NK-92 treated with Interleukin-12 subunit alpha and Interleukin-12 subunit beta, amount 100 ng/mL, for 24 hours (cell line): ENCODE measurements at places on chromosomes 2 and 18.

GRCh38 chr2:36516136-36516870 is 81.7 kb downstream of the FEZ2 start:
- no peak for DNase-seq

DNA sequence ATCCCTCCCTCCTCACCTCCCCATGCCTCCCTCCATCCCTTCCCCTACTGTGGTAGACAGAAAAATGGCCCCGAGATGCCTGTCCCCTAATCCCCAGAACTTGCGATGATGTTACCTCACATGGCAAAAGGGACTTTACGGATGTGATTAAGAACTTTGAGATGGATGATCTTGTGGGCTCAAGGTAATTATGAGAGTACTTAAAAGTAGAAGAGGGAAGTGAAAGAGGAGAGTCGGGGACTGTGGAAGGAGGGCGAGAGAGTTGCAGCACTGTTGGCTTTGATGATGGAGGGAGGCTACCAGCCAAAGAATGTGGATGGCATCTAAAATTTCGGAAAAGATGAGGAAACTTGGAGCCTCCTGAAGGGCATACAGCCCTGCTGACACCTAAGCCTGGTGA is 66.5 kb downstream of the AGAP1 start:
- no peak for DNase-seq

DNA sequence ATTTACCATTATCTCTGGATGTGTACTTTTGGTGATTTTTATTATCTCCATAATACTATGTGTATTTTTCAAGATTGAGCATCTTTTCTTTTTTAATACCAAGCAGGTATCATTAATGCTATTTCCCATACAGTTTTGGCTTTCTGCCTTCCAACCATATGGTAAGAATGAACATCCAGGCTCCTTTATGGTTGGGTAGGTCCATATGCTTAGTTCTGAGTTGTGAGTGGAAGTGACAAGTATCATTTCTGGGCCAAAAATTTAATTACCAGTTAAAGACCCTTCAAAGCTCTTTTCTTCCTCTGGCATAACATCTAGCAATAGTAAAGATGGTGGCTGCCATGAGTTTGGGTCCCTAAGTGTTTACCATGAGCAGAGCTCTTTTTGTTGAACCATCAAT is 4.3 kb upstream of the RBM43 start:
- DNase-seq = no peak

- no peak for DNase-seq
Observed at GRCh38 chr2:155070489-155070888, 372.0 kb downstream of the KCNJ3 start.

- no peak for DNase-seq
Observed at GRCh38 chr18:5693699-5694294, 150.0 kb upstream of the EPB41L3 start.

- no peak for DNase-seq
Observed at GRCh38 chr2:217511850-217512249, 490.9 kb downstream of the TNS1 start.

- DNase-seq = no peak
Observed at GRCh38 chr2:105804266-105804665, 59.6 kb downstream of the NCK2 start.

DNA sequence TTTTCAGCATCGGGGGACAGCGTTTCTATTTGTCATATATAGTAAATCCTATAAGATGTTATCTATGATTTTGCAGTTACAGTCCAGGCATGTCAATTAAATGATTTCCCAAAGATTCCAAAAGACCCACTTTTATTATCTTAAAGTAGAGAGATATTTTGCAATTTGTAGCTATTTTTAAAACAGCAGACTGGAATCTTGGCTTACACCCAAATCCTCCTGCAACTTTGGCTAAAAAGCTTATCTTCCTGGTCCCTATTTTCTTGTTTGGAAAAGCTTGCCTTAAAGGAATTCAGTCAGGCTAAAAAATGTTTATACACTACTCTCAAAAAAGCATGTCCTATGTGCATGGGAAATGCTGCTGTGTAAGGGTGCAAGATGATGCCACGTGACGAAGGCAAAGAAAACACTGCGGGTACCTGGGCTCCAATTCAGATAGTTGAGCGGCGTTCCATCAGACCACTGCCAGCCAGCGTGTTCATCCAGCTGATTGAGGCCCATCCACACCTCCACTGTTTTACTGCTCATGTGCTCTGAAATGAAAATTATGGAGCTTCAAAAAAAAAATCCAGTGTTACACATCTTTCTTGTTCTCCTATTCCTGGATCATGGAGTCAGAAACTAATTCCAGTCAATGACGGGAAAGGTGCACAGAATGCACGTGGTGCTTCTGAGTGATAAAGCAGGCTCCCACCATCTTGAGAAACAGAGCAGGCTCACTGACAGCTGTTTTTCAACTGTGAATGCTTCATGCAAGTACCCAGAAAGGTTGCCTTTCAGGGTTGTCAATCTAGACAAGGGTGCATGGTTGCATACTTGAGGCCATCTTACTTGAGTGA is 33.8 kb downstream of the PLA2R1 start:
- no peak for DNase-seq

DNA sequence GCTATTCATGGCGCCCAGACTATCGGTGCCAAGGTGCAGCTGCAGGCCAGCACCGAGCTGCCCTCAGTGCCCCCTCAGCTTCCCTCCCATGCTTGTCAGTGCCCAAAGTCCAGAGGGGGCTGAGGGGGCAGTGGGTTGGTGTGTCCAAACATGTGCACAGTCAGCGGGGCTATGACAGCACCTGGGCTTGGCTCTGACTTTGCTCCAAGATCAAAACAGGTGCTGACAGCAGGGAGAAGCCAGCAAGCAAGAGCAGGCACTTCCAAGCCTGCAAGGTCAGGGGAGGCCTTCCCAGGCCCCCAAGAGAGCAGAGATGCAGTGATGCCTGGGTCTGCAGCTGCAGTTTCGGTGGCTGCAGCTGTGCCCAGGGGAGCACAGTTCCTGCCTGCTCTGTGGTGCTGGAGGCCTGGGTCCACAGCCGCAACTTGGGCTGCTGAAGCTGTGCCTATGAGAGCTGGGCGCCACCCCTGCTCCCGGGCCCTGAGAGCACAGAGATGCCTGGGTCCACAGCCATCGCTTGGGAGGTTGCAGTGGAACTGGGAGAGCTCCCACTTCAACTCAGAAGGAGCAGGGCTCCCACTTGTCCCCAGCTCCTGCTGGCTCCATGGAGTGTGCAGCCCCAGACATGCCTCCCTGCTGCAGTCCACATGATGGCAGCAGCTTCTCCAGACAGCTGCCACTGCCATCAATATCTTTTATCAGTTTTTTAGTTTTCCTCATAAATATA is 775.3 kb upstream of the POU3F3 start:
- no peak for DNase-seq

- no peak for DNase-seq
Observed at GRCh38 chr2:88196490-88197087, 26.4 kb downstream of the THNSL2 start.

DNA sequence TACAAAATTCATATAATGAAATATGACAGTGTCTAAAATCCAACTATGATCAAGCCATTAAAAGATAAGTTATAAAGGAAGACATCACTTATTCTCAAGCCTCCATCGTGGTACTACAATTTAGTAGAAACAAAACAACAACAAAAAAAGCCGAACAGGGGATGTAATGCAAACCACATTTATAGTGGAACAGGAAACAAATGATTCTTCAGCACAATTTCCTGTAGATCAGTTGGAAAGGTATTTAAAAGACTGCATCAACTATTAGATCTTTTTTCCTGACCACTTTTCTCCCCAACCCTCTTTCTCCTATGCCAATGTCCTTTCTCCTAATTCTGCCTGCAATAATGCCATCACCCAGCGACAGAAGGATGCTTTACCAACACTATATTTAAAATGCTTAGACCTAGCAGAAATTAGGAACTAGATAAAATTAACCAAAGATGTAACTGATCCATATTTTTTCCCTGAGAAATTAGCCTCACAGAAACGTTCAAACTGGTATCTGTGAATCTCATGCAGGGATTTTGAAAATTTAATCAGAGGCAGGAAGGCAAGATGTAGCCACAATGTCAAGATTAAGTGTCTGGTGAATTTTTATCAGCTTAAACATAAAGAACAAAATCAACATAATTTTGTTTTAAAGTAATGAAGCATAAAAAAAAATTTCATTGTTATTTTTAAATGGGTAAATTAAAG is 271.4 kb downstream of the TCF4 start:
- no peak for DNase-seq

GRCh38 chr18:76505614-76506013 is 10.6 kb upstream of the ZNF516 start:
- no peak for DNase-seq

- no peak for DNase-seq
Observed at GRCh38 chr2:162197069-162197825, 45.2 kb upstream of the GCG start.

DNA sequence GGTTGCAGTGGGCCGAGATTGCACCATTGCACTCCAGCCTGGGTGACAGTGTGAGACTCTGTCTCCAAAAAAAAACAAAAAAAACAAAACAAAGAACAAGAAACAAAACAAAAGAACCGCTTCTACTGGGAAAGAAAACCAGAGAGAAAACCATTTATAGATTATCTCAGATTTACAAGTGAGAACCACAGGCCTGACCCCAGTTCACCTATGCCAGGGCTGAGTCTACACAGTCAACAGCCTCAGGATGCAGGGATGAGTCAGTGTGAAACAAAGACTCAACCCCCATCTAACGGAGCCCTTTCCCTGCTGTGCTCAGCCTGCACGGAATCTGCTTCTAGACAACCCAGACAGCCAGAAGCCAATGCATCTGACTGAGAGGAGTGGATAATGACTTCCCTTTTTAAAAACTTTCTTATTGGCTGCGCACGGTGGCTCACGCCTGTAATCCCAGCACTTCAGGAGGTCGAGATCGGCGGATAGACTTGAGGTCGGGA is 25.5 kb upstream of the YWHAQ start:
- DNase-seq = no peak

DNA sequence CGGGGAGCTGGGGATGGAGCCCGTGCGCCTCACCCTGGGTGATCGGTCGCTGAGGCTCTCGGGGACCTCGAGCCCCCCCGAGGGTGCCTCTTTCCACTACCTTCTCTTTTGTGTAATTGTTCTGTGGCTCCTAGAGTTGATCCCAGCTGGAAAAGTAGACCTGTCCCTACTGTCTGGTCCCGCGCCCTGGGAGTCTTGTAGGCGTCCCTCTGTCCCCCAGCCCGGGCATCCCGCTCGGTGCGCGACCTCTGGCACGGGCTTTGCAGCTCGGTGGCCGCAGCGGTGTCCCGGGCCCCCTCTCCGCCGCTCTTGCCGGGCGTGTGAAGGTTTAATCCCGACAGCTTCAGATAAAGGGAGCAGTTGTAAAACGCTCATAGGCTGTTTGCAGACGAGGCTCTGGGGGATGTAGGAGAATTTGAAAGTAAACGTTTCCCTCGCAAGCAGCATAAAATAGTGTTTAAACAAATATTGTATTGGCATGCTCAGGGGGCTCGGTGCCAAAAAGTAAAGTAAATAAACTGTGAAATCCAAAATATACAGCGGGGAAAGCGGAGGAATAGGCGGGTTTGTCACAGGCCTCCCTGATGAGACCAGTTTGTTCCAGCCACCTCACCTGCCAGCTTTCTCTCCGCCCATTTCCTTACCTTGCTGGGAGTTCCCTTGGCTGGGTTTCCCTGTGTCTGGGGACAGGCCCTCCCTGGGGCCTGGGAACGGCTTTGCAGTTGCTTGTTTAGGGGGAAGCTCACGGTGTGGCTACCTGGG is 1.9 kb downstream of the GLI2 start:
- no peak for DNase-seq

- DNase-seq = no peak
Observed at GRCh38 chr2:76672798-76673197, 849.4 kb downstream of the LRRTM4 start.

- no peak for DNase-seq
Observed at GRCh38 chr2:168660870-168661862, 141.3 kb upstream of the NOSTRIN start.

GRCh38 chr2:85234868-85235267 is 92.9 kb downstream of the TGOLN2 start:
- no peak for DNase-seq

DNA sequence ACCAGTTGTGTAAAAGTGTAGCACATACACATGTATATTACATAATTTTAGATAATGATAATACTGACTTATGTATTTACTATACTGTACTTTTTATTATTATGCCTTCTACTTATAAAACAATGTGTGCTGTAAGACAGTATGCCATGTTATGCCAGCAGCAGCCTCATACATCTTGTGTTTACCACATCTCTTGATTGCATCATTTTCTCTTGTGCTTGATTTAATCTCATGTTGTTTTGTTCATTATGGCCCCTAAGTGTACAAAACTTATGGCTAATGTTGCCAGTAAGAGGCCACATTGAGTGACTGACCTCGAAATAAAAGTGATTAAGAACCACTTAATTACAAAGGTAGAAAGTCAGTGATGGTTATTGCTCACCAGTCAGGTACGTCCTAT is 128.0 kb upstream of the SP5 start:
- no peak for DNase-seq
